Lung (tissue), 17 donors: ENCODE measurements at places on chromosomes 2 and 18.

DNA sequence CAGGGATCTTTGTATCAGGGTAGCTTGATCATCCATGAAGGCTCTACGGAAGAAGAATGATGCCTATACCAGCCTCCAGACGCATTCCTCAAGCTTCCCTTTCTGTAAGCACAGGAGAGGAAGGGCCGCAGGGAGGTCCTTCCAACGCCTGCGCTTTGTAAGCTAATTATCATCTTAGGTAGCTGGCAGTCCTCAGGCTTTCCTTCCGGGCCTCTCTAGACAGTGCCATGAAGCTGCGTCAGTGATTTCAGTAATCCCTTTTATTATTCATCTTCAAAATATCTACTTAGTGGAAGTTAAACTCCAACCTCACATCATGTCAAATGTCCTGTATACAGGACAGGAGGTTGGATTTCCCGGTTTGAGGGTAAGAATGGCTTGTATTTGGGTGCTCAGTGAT, 92.3 kb downstream of the ETAA1 start:
- no peak for DNase-seq

DNA sequence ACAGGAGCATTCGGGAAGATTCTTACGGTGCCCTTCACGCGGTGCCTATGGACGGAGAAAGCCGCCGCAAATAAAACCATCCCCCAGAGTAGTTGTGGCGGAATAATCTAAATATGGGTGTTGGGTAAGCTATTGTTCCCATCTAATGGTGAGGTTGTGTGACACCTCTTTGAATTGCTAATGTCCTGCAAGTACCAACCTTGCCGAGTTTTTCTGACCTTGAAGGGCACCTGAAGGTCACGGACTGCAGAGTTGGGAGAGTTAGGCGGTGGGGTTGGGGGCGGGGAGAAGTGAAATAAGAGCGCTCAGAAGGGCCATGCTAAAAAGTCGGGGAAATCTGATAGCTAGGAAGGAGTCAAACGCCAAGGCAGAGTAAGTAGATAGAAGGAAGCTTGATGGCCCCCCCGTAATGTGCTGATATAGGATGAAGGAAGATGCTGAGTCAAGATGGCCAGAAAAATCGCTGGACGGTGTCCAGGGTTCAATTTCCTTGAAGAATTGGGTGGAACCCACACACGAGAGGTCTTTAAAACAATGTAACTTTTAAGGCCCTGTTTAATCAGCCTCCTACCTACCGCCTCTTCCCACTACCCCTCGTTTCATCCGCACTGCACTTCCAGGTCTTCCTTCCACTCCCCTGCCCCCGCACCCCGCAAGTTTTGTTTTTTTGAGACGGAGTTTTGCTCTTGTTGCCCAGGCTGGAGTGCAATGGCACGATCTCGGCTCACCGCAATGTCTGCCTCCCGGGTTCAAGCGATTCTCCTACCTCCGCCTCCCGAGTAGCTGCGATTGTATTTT, 600 bp downstream of the KATNAL2 start:
- peak; percentile 64 for DNase-seq

GRCh38 chr18:57900906-57901435, 97.9 kb upstream of the ATP8B1 start:
- DNase-seq, result no peak

DNA sequence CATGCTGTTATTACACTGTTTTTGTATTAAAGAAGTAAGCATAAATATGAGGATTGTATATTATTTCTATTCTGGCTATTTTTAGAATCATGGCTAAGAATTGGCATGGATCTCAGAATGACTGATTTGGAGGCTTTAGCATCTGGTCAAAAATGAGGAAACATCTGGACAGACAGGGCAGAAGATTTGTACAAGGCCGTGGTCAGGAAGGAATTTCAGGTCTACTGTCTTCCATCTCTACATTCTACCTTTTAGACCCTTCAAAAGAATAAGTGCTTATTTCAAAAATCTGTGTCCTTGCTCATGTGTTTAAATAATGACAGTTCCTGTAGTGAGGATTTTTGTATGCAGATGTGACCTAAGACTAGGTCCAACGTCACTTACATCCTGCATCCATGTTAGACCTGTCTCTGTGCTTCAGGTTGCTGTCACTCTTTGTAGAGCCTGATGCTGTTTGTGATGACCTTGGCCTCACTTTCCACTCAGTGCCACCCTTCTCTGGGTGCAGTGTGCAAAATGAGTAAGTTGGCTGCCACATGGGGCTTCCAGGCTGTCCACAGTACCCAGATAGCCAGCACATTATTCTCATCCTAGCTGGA, 54.7 kb upstream of the B3GNT2 start:
- no peak for DNase-seq
